T-helper 2 cell treated with Interferon-gamma antibody and Interleukin-4, amounts not matched to agents 5 μg/mL and 100 μg/mL, for 36 hours (primary cell): ENCODE measurements at places on chromosomes 3 and 15.
A peak's percentile ranks its signal among the peaks of the same experiment; 100 is the strongest.

DNA sequence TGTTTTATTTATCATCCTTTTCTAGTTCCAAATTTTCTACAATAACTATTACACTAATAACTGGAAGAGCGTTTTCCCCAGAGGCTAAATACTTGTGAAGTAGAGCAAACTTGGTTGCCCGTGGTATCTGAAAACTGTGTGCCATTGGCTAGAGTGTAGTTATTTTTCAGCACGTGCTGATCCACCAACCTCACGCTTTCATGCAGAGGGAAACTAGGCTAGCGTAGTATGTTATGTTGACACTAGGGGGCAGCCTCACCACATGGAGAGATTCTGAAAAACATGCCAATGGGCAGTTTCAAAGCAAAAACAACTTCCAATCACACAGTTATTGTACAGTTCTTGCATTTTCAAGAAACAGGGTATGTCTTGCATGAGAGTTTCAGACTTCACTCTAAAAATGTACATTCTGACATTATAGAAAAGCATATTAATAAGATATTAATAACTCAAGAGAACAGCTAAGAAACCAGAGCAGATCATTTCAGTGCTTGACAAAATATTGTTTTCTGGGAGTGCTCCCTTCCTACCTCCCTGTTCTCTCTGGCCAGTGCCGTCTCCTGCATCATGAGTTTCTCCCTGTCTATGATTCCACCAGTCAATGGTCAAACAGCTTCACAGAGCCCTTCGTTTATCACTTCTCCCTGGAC, 39.7 kb downstream of the SPATA12 start:
- peak; percentile 38 for DNase-seq
- no peak overlapping the region for H3K27ac ChIP-seq
- H3K4me3 ChIP-seq, result no peak overlapping the region
- H3K36me3 ChIP-seq, result no peaks in the 10 kb centered on the region
- H3K27me3 ChIP-seq, result peaks cover 8% of the 10 kb centered on the region

DNA sequence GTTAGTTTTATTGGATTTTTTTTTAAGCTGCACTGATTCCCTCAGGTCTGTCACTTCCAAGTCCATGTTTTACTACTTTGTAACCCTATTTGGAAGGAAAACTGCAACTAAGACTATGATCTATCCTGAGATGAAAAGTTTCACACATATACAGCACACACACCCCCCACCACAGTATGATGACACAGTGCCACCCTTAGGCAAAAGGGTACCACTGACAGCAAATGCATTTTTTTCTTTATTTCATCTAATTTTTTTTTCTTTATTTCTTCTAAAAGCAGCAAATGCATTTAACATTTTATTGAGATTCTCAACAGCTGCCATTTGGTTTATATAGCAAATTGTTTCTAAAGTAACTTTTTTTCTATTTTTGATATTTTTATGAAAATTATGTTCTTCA, 21.2 kb downstream of the NGRN start:
- DNase-seq, result no peak
- no peaks in the 10 kb centered on the region for H3K36me3 ChIP-seq
- H3K4me1 ChIP-seq, result peaks cover 4% of the 10 kb centered on the region
- H3K4me3 ChIP-seq, result no peak overlapping the region
- peak overlapping the region; percentile 13 for H3K27ac ChIP-seq

GRCh38 chr3:8589880-8590556, 54.6 kb downstream of the SSUH2 start:
- H3K27ac ChIP-seq, result no peak overlapping the region
- H3K27me3 ChIP-seq, result no peaks in the 10 kb centered on the region
- no peak for DNase-seq

DNA sequence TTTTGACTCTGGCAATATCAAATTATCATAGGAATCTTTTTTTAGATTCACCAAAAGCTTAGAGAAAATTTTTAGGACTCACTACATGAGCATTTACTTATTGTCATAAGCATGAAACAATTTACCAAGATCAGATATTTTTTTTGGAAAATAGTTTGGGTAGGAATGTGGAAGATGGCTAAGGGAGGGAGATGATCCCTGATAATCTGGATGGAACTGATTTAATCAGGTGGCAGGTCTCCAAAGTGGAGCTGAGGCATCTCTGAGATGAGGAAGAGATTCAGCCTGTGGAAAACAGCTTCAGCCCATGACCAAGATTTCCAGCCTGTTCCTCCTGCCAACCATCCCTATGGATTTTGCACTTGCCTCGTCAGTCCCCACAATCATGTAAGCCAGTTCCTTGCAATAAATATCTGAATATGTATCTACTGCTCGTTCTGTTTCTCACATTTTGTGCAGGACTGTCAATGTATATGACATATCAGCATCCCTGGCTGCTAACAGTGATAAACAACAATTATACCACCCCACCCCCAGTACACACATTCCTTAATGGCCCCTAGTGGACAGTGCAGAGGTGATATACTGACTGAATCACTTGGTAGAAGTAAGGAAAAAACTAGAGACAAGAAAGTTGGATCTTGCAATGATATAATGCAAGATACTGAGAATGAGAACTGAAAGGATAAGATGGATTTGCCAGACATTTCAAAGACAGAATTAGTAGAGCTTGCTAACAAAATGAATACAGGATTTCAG, 183.8 kb downstream of the NEK10 start:
- no peaks in the 10 kb centered on the region for H3K36me3 ChIP-seq
- no peak overlapping the region for H3K4me3 ChIP-seq
- peaks cover 2% of the 10 kb centered on the region for H3K27me3 ChIP-seq
- no peak for DNase-seq
- no peaks in the 10 kb centered on the region for H3K4me1 ChIP-seq
- H3K27ac ChIP-seq, result no peak overlapping the region

GRCh38 chr15:64884679-64885078, 27.0 kb upstream of the ANKDD1A start:
- DNase-seq, result no peak
- no peak overlapping the region for H3K4me3 ChIP-seq
- no peaks in the 10 kb centered on the region for H3K36me3 ChIP-seq
- no peak overlapping the region for H3K27ac ChIP-seq
- H3K4me1 ChIP-seq, result peaks cover 27% of the 10 kb centered on the region

- H3K36me3 ChIP-seq, result no peaks in the 10 kb centered on the region
- peaks cover 15% of the 10 kb centered on the region for H3K4me1 ChIP-seq
- H3K4me3 ChIP-seq, result peak overlapping the region; percentile 68
- DNase-seq, result no peak
- peaks cover 10% of the 10 kb centered on the region for H3K27me3 ChIP-seq
These were observed 20.7 kb downstream of the ZBTB38 start for GRCh38 chr3:141388823-141389621.

- no peak for DNase-seq
- H3K36me3 ChIP-seq, result no peaks in the 10 kb centered on the region
- no peak overlapping the region for H3K27ac ChIP-seq
These were observed 246.7 kb downstream of the SHOX2 start for GRCh38 chr3:157859541-157859940.

- H3K27ac ChIP-seq, result peak overlapping the region; percentile 64
- H3K4me1 ChIP-seq, result peaks cover 31% of the 10 kb centered on the region
- H3K4me3 ChIP-seq, result no peak overlapping the region
- peaks cover 60% of the 10 kb centered on the region for H3K36me3 ChIP-seq
- no peaks in the 10 kb centered on the region for H3K27me3 ChIP-seq
These were observed 34.7 kb downstream of the ZNF445 start for GRCh38 chr3:44442596-44443309.

- no peak for DNase-seq
- H3K36me3 ChIP-seq, result no peaks in the 10 kb centered on the region
- H3K4me3 ChIP-seq, result no peak overlapping the region
- no peak overlapping the region for H3K27ac ChIP-seq
- H3K4me1 ChIP-seq, result no peaks in the 10 kb centered on the region
These were observed 1.1 kb downstream of the NOX5 start for GRCh38 chr15:69015591-69015990.

DNA sequence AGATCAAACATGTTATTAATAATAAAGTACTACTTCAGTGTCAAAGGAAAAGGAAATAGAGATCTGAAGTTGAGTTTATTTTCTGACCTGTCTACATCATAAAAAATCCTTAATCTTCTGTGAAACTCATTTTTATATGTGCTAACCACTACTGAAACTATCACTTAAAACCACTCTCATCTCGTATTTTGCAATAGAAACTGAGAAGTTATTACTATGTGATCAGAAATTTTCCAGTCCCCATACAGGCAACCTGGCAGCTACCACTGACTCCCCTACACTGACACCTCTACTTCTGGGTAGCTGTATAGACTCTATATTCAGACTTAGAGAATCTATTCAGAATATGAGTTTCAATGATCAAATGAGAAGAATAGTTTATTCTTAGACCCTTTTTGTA, 8.3 kb downstream of the HDGFL3 start:
- H3K4me3 ChIP-seq, result no peak overlapping the region
- DNase-seq, result peak; percentile 19
- H3K4me1 ChIP-seq, result peaks cover 11% of the 10 kb centered on the region
- peaks cover 39% of the 10 kb centered on the region for H3K27me3 ChIP-seq

- no peaks in the 10 kb centered on the region for H3K27me3 ChIP-seq
- H3K27ac ChIP-seq, result peak overlapping the region; percentile 94
- H3K4me3 ChIP-seq, result peak overlapping the region; percentile 27
- peaks cover 57% of the 10 kb centered on the region for H3K4me1 ChIP-seq
- H3K36me3 ChIP-seq, result peaks cover 19% of the 10 kb centered on the region
These were observed 1.9 kb upstream of the ADPGK start for GRCh38 chr15:72785432-72785831.

- no peak overlapping the region for H3K4me3 ChIP-seq
- DNase-seq, result no peak
- H3K36me3 ChIP-seq, result no peaks in the 10 kb centered on the region
- no peaks in the 10 kb centered on the region for H3K27me3 ChIP-seq
These were observed 204.0 kb upstream of the WNT5A start for GRCh38 chr3:55691141-55691540.

DNA sequence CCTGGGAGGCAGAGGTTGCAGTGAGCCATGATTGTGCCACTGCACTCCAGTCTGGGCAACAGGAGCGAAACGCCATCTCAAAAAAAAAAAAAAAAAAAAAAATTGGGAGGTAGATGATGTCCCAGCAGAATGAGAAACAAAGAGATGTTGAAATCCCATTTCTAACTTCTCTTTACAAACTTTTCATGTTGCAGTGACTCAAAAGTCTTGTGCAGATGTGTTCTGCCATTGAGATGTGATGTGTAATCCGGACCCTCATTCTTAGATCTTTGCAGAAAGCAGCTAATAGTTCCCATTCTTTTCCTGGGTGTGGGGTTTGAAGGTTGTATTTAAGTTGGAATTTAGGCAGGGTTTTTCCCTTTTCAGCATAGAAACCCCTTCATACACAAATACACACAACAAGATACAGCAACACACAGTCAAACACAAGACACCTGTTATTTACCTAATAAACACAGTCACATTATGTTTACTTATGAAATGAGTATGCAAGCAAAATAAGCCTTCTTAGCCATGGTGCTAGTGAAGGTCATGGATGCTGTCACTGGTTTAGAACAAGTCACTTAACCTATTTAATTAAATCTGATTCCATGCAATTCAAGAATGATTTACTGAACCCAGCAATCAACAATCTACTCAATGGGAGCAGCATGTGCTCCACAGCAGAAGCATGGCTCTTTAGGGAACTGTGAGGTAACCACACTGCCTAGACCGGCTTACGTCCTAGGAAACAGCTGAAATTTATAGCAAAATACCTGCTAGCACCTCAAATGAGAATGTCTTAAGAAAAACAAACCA, 14.9 kb downstream of the SIAH2 start:
- DNase-seq, result no peak
- no peak overlapping the region for H3K27ac ChIP-seq
- peaks cover 73% of the 10 kb centered on the region for H3K4me1 ChIP-seq

GRCh38 chr3:71441217-71441924, 142.2 kb downstream of the FOXP1 start:
- peaks cover 76% of the 10 kb centered on the region for H3K4me1 ChIP-seq
- DNase-seq, result no peak
- no peaks in the 10 kb centered on the region for H3K27me3 ChIP-seq
- H3K36me3 ChIP-seq, result peaks cover 39% of the 10 kb centered on the region
- H3K4me3 ChIP-seq, result peak overlapping the region; percentile 4
- H3K27ac ChIP-seq, result peak overlapping the region; percentile 65

- H3K4me3 ChIP-seq, result peak overlapping the region; percentile 84
- H3K27ac ChIP-seq, result peak overlapping the region; percentile 94
- DNase-seq, result no peak
- peaks cover 6% of the 10 kb centered on the region for H3K27me3 ChIP-seq
These were observed 356.3 kb downstream of the FOXP1 start for GRCh38 chr3:71227270-71227661.

DNA sequence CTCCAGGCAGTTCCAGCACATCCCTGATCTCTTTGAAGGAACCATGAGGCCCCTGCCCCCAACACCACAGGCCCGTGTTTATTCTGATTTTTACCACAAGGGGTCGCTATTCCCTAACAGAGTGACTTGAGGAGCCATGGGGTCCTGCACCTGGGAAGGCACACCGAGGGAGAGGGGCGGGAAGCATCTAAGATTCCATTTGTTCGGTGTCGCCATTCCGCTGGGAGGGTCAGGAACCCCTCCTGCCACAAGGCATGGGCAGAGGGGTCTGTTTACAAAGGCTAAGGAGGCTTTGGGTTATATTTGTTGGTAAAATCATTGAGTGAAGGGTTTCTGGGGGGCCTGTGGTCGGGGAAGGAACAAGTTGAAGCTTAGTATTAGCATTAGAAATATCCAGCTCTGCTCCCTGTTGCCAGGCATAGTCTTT, 77.1 kb downstream of the WDR76 start:
- no peak overlapping the region for H3K4me3 ChIP-seq
- peak; percentile 35 for DNase-seq
- no peak overlapping the region for H3K27ac ChIP-seq
- no peaks in the 10 kb centered on the region for H3K27me3 ChIP-seq
- H3K4me1 ChIP-seq, result peaks cover 3% of the 10 kb centered on the region

DNA sequence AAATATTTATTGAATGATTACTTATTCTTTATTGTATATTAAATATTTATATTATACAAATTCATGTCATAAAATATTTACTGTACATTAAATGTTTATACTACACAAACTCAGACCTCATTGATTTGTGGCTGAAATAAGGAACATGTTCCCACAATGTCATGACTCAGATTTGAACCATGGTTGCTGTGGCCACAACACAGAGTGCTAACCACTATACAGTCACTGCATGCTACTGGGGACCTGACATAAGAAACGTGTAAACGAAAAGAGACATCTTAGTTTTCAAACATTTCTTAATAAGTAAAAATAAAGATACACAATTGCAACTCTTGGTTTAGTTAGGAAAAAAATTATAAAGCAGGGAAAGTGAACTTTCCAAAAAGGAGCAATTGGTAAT, 99.1 kb upstream of the AGTR1 start:
- H3K4me3 ChIP-seq, result no peak overlapping the region
- no peaks in the 10 kb centered on the region for H3K36me3 ChIP-seq
- no peak for DNase-seq
- H3K27ac ChIP-seq, result no peak overlapping the region

- no peaks in the 10 kb centered on the region for H3K4me1 ChIP-seq
- no peaks in the 10 kb centered on the region for H3K27me3 ChIP-seq
- H3K4me3 ChIP-seq, result no peak overlapping the region
- H3K27ac ChIP-seq, result no peak overlapping the region
These were observed 205.4 kb upstream of the UBE2E1 start for GRCh38 chr3:23600167-23600871.
